ENCODE measurements at places on chromosomes 2 and 18.
A peak's percentile ranks its signal among the peaks of the same experiment; 100 is the strongest.

GRCh38 chr18:13445241-13445897 lies 226.8 kb downstream of the LDLRAD4 start:
- no peak for DNase-seq

DNA sequence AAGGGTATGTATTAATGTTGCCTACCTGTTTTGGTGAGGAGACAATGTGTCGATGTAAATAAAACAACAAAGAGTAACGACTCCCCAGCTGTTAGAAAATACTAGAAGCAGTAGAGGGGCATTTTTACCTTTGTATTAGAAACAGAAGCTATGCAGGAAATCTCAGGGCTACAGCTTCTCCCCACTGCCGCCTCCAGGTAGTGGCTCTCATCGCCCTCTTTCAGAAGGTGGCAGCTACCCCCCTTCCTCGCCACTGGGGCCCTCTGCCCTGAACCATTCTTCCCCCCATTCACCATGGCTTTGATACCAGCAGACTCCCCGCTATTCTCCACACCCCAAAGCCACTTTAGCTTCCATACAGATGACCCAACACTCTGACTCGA lies 6.7 kb downstream of the PLA2R1 start:
- no peak for DNase-seq

DNA sequence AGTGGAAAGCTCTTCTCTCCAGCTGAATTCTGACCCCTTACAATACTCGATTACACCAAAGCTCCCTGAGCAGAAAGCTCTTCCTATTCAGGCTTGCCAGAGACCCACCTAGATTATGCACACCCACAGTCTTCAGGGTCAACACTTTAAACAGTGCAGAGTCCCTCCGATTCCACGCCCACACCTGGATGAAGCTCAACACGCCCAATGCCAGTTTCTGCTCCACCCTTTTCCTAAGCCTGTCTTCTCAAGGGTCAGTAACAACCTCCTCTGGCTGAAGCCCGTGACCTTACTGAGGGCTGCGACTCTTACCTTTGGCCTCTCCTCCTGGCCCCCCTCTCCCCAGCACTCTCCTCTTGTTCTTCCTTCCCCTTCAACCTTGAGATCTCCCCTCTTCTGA lies 492.0 kb upstream of the SALL3 start:
- DNase-seq, result no peak

GRCh38 chr18:62175521-62175920 lies 11.3 kb downstream of the PIGN start:
- no peak for DNase-seq

GRCh38 chr2:63721082-63721424 lies 120.6 kb upstream of the UGP2 start:
- DNase-seq, result no peak

DNA sequence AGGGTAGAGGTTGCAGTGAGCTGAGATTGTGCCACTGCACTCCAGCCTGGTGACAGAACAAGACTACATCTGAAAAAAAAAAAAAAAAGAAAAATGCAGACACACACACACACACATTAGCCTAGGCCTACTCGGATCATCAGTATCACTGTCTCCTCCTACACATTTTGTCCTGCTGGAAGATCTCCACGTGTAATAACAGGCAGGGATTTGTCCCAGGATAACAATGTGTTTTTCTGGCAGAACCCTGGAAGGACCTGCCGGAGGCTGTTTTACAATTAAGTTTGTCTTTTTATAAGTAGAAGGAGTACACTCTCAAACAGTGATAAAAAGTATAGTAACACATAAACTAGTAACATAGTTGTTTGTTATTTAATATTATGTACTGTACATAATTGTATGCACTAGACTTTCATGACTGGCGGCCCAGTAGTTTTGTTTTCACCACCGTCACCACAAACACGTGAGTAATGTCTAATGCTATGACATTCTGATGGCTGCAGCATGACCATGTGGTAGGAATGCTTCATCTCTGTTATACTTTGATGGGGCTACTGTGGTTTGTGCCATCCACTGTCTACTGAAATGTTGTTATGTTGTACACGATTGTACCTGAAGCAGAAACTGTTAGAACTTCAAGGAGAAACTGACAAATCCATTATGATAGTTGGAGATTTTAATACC lies 130.6 kb downstream of the ATP9B start:
- DNase-seq, result no peak

DNA sequence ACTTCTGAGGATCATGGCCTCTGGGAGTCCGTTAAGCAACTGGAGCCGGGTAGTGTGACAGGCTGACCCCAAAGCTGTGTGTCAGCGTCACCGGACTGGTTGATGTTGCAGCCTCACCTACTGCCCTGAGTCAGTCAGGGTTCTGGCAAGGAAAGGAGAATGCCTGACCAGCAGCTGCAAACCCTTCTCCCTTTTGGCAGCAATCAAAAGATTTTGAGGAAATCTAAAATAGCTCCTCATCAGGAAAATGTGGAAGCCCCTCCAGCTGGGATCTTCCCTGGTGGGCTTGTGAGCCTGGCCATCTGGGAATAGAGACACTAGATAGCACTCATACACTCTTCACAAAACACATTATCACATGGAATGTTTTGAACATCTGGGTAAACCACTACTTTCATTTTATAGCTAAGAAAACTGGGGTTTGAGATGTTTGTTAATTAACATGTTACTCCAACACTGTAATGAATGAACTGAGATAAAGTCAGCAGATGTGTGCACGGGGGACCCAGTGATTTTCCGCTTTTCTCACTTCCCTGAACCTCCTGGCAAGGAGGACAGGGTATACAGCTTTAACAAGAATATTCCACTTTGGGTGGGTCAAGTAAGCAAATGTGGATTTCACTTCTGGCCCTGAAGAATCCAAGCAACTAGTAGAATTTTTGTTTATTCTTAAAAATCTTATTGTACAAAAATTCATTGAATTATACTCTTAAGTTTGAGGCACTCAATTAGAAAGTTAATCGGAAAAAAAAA lies 24.7 kb downstream of the CLUL1 start:
- DNase-seq, result no peak

DNA sequence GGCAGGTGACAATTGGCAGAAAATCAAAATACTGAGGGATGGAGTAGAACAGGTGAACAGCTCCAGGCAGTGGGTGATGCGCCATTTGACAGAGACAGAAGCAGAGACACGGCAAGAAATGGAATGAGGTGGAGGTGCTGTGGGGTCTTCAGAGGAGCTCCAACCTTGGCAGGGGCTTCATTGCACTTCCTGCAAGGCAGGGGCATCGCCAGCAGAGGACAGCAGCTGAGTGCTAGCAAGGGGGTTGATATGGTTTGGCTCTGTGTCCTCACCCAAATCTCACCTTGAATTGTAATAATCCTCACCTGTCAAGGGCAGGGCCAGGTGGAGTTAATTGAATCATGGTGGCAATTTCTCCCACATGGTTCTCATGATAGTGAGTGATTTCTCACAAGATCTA lies 42.8 kb downstream of the CCDC68 start:
- DNase-seq, result no peak

GRCh38 chr2:230953845-230954244 lies 28.8 kb upstream of the GPR55 start:
- DNase-seq, result no peak

DNA sequence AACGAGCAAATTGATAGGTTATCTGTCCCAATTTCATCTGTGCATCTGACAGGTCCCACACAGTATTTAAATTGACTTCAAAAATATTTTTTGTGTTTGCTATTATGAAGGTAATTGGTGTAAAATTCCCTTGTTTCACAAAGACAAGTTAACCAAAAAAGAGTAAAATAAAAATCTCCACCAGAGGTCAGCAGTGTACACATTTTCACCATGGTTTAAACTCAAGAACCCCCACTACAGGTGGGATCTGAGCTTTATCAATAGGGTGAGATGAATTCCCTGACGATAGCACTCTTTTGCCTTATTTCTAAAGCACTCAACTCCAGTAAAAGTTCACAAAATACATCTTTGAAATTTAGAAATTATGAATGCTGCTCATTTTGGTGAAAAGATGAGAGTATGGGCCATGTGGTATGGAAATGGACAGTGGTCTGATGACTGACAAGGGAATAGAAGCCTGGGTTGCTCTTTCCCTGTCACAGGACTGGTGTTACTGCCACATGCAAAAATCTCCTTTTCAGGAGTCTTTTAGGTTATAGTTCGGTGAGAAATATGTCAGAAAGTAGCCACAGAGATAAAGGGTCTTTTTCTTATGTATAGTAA lies 68.0 kb downstream of the SERPINB8 start:
- DNase-seq, result no peak

GRCh38 chr18:13570856-13571495 lies 155.4 kb downstream of the FAM210A start:
- DNase-seq, result no peak

DNA sequence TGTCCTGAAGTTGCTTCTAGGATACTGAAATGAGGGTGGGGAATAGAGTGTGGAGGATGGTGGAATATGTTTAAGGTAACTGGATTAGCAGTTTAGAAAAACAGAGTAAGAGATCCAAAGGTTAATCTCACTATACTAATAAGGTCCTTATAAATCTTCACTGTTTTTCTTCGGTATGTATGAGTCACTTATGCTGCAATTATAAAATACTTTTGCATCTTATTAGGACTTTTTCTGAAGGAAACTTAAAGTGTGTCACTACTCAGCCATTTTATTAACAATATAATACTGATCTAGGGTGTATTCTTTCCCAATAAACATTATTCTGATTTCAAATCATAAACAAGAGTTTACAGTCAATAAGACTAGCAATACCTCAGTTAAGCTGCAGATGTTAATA lies 182.3 kb downstream of the ZNF521 start:
- no peak for DNase-seq

- DNase-seq, result peak; percentile 35
Observed at GRCh38 chr2:237998530-237998929, 31.7 kb downstream of the UBE2F start.

DNA sequence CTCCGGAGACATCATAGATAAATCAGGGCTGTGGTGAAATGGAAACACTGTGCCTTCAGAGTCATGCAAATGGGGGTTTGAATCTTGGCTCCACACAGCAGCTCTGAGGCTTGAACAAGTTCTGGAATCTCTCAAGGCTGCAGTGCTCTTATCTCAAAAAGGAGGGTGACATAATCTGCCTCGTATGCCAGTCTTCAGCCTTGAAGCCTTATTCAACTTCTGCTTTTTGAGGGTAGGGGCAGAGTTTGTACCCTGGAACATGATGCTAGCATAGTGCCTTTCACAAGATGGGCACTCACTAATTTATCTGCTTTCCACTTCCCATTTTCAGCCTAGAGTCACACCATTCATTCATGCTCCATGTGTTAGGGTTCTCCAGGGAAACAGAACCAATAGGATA lies 42.3 kb downstream of the GATA6 start:
- no peak for DNase-seq

DNA sequence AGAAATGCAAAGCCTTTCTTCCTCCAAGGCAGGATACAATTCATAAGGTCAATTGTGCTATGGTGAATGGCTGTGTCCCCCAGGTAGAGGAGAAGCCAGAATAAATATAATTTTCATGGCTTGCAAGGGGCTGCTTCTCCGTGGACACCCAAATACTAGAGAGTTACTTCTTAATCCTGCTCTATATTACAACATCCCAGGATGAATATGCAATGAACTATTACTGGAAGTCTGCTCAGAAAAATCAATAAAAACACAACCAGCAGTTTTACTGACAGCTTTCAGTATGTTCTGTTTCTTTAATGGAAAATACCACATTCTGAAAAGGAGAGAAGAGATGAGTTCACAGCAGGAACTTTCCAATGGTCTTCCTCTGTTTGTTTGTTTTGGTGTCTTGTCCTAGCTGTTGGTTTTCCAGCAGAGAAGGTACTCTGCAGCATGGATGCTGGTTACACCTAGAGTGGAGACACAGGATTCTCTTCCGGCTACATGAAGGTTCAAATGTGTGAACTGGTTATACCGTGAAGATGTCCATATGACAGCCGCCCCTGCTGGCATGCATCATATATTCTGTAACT lies 213.0 kb downstream of the PID1 start:
- DNase-seq, result no peak

- DNase-seq, result no peak
Observed at GRCh38 chr2:157052685-157053224, 204.8 kb upstream of the GALNT5 start.

DNA sequence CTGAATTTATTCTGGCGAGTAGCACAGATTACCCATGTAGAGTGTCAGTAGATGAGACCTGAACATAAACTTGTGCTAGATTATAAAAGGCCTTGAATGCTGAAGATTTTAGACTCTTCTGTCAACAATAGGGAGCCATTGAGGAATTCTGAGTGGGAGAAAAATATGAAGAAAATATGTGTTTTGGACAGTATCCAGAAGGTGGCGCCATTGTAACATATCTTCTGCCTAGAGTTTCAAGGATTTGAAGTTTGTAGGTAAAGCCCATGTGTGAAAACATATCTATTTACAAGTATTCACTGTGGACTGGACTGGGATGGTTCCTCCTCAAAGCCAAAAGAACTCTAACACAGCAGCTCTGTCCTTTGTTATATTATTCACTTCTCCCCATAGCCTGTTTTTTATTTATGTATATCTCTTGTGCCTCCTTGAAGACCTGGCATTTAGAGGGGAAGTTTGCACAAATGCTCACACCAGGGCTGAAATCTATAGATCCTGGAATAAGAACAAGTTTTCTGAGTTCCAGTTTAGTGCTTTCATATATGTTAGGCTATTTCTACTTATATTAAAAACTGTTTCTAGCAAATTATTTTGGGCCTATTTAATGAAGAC lies 124.9 kb downstream of the RDH14 start:
- no peak for DNase-seq

DNA sequence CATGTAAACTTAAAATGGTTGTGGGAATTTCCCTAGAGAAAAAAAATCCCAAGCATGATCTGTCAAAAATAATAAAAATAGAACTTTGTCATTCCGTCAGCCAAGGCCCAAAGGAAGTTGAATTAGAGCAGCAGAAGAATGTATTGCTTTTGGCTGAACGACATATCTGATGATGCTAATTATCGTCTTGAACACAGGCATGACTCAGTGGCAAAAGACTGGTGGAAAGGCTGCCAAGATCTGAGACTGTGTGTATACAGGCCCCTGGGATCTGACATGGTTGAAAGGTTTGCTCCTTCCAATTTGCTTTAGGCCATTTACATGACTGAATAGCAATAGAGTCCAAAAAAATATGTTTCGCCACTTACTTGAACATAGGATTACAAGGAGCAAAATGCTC lies 1057.1 kb upstream of the CRIM1 start:
- DNase-seq, result no peak

All from stimulated activated CD4-positive, alpha-beta T cell treated with anti-CD3 and anti-CD28 coated beads, Interleukin-2, amount 100 ng/mL, for 24 hours (primary cell).